Left lung (tissue), 14 donors: ENCODE measurements at places on chromosomes 1 and 21. TPM values are rescaled to one million over a fixed set of nuclear protein-coding genes. Genes with fewer than 3 reads are reported as not detected.

SLC45A3 gene
- 6.3 TPM for total RNA-seq

DIO1 gene
- total RNA-seq: 1.2 TPM

KIF21B gene
- 2.0 TPM for total RNA-seq

GNG4 gene
- total RNA-seq: not detected

NCDN gene
- total RNA-seq: 23.3 TPM

NBL1 gene
- 90.4 TPM for total RNA-seq

GRCh38 chr21:46000182-46000730 is 18.7 kb downstream of the COL6A1 start:
- peak; percentile 25 for DNase-seq

GRCh38 chr1:118973531-118974137 is 14.5 kb downstream of the TBX15 start:
- no peak for DNase-seq

- no peak for DNase-seq
Measured at GRCh38 chr1:244200596-244200995, 149.5 kb downstream of the ZBTB18 start.

DNA sequence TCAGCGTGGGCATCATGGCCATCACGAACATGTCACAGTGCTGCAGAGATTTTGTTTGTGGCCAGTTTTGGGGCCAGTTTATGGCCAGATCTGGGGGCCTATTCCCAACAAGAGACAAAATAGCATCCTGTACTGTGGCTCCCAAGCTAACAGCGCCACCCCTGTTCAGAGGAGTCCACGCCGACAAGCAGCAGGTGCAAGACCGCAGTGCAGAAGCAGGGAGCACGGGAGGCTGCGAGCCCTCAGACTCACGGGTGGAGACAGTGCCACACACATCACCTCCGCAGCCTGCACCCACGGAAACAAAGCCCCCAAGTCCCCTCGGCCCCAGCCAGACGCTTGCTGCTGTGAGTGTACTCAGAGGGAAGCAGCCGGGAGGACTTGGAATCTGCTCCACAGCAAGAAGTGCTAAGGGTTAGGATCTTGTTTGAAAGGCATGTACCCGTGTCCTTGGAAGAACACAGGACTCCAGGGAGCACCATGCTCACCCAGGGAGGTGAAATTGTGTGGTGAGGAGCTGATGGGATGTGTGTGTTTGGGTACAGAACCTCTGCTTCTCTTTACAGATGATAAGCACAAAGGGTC is 7.1 kb downstream of the TCP10L start:
- no peak for DNase-seq

- DNase-seq: no peak
Measured at GRCh38 chr1:230537456-230537855, 104.8 kb upstream of the COG2 start.

DNA sequence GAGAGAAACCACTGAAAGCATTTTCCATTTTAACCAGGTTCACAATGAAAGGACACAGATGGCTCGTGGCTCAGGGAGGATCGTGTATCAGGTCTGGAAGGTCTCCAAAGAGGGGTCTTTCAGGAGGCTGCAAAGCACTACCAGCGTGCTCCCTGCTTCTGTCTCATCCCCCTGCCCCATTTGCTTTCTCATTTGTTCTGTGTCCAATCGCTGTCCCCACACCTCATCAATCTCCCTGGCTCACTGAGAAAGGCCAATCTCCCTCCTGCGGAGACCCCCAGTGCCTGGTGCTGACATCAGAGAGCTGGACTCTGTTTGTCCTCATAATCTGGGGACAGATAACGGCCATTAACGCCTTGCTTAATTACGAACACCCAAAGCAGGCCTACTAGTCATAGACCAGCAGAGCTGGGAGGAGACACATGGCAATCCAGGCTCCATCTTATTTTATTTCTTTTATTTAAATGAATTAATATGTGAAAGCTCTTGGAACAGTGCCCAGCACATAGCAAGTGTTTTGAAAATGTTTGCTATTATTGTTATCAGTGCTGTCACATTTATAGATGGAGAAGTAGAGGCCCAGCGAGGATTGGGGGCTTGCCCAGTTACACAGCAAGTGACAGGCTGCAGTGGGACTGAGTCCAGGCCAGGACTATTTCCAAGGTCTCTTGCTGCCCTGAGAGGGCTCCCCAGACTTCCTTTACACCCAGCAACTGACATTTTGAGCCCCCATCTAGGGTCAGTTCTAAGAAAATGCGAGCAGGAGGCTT is 341.0 kb upstream of the USP24 start:
- peak; percentile 80 for DNase-seq

- peak; percentile 93 for DNase-seq
Measured at GRCh38 chr1:203692565-203693470, 66.2 kb downstream of the ATP2B4 start.

- DNase-seq: no peak
Measured at GRCh38 chr1:200328379-200328778, 81.5 kb downstream of the ZNF281 start.

GRCh38 chr1:177252877-177253276 is 82.1 kb downstream of the BRINP2 start:
- no peak for DNase-seq

- DNase-seq: no peak
Measured at GRCh38 chr21:23887725-23888306, 1719.5 kb downstream of the MRPL39 start.

GRCh38 chr1:162303004-162303344 is 73.7 kb downstream of the SPATA46 start:
- no peak for DNase-seq
